Osteoblast (primary cell): ENCODE measurements at places on chromosomes 7 and 10. TPM values are rescaled to one million over a fixed set of nuclear protein-coding genes. Genes with fewer than 3 reads are reported as not detected.

Gene MALRD1
- 1.2 and 2.9 TPM in 2 replicates for total RNA-seq

- no peak for DNase-seq
These were observed 30.4 kb downstream of the ZNF92 start for GRCh38 chr7:65404020-65404419.

- DNase-seq: peak; percentile 91
These were observed 161.8 kb downstream of the NRF1 start for GRCh38 chr7:129773328-129773731.

- no peak for DNase-seq
These were observed 215.1 kb downstream of the PLXNA4 start for GRCh38 chr7:132361146-132361545.

DNA sequence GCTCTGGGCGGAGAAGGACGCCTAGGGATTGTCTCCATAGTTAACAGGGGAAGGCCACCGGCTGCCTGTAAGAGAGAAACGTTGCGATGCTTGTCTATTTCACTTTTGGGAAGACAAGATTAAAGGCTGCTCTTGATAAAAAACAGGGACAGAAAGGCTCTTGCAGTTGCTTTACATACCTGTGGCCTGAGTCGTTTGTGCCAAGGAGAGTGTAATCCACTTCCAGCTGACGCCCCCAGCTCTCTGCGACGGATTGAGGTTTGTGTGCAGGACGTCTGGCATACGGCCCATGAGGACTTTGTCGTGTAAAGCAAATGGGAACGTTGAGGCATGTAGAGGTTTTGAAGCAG, 1.1 kb downstream of the MAP3K8 start:
- DNase-seq: no peak

Gene SPAM1
- total RNA-seq: not detected in 2 replicates

- no peak for DNase-seq
These were observed 75.1 kb downstream of the INHBA start for GRCh38 chr7:41627645-41628298.

- no peak for DNase-seq
These were observed 28.8 kb downstream of the SAMD8 start for GRCh38 chr10:75140246-75140645.

Gene CHCHD1
- total RNA-seq: 11.2 and 12.7 TPM in 2 replicates

Gene SP8
- total RNA-seq: not detected in 2 replicates

Gene SLC13A1
- not detected in 2 replicates for total RNA-seq

Gene ZNF804B
- total RNA-seq: not detected in 2 replicates

DNA sequence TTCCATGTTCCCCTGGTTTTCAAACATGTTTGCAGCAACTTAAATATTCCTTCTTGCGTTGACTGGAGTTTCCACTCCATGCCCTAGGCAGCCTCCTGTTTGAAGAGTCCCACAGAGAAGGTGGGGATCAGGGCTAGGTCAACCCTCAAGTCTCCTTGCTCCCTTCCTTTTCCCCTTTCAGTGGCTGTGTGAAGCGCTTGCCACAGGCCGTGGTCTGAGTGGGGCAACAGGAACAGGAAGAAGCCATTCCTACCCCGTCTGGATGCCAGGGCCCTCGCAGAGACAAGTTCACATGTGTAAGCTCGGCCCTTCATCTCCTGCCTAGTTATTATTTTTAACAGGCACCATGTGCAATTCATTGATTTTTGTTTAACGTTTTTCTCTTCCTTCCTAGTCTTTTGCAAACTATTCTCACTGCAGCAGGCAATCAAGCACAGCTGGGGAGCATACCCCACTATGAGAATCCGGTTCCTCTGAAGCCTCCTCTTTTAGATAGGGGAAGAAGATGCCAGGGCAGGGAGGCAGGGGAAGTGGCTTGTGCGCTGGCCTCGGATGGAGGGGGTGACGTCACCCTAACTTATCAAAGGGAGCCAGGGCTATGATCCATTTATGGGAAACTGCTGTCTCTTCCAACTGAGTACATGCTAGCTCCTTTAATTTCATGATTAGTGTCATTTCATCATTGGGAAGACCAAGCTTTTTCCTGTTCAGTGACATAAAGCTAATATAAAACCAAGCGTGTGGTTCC, 64.2 kb downstream of the PRLHR start:
- no peak for DNase-seq

Gene MKI67
- 2.5 and 3.5 TPM in 2 replicates for total RNA-seq

GRCh38 chr10:72353028-72353964, 1.4 kb downstream of the DNAJB12 start:
- peak; percentile 82 for DNase-seq

Gene EMX2
- 0.88 and 1.4 TPM in 2 replicates for total RNA-seq

- DNase-seq: peak; percentile 98
These were observed at the start of gene SFMBT2 for GRCh38 chr10:7410862-7411670. Gene SFMBT2 (minus strand): TSS chr10:7411034. CDS start chr10:7381898, 29,136 bp downstream.

Gene MNX1
- not detected in 2 replicates for total RNA-seq

- no peak for DNase-seq
These were observed 131.4 kb downstream of the TCERG1L start for GRCh38 chr10:131180086-131180485.
